ENCODE measurements at places on chromosomes 16 and 17.
A peak's percentile ranks its signal among the peaks of the same experiment; 100 is the strongest.

- no peak for DNase-seq
Observed at GRCh38 chr16:81544261-81544660, 99.7 kb downstream of the CMIP start.

DNA sequence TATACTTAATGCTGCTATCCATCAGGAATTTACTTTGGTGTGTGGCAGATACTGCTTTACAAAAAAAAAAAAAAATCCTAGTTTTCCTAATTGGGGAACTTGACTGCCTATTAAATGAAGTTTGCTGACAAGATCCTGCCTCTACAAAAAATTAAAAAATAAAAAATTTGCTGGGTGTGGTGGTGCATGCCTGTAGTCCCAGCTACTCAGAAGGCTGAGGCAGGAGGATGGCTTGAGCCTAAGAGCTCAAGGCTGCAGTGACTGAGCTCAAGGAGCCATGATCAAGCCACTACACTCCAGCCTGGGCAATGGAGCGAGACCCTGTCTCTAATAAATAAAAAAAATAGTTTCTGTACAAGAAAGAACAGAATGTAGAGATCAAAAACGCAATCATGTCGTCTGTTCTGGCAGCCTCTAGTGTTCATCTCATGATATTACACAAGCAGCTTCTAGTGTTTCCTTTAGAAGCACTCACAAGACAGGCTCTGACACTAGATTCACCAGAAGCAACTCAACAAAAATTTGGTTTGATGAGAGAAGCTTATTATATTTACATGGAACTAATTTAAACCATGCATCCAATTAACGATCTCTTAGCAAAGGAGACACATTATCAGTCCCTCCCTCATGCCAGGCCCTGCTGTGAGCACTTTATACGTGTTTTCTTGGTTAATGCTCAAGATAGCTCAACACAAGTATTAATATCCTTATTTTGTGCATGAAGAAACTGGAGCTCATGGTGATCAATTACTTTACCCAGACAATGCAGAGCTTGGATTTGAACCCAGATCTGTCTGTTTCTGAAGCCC lies 6.8 kb upstream of the KRTAP17-1 start:
- no peak for DNase-seq

- DNase-seq: peak; percentile 57
Observed at GRCh38 chr16:180101-180675, at the start of gene HBQ1. HBQ1 (plus strand) TSS chr16:180459; CDS start chr16:180487, 28 bp downstream.

DNA sequence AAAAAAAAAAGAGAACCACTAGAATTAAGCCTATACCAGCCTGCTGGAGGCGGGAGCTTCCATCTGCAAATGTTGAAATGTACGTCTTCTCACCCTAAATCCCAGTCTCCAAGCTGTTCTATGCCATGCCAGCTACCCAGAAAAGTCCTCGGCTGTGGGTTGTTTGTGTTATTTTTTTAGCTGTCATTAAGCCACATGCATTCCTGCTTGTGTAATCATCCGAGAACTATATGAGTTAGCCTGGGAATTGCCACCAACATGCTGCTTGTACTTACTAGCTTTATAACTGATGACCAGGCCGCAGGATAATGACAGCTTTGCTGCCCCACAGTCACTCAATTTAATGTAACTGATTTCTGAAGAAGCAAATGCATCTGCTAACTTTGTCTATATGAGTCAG lies 313.9 kb upstream of the SALL1 start:
- no peak for DNase-seq

DNA sequence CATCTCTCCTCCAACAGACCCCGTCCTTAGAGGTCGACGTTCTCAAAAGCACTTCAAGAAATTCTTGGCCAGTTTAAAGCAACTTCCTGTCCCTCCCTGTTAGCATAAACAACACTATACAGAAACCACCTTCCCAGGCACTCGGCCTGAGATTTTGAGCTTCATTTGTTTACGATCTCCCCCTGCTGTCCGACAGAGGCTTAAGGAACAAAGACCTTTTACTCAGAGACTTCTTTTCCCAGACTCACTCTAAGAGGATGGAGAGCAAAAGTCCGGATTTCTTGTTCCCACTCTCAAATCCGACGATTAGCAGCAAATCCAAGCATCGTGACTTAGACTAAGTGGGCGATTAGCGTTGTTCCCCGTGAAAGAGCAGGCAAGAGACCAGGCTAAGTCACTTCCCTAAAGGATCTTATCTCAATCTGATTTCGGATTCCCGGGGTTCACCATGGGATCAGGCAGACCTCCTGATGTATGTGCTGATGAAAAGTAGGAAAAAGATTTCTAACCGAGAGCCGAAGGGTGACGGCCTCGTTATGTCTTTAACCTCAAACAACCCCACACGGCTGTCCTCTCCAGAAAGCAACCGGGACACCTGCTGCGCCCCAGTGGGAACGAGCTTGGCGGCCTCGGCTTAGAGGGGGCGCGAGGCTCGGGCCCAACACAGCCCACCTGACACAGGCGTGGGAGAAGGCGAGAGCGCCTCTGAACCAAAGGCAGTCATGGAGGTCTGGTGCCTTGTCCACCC lies 598 bp downstream of the INPP5K start:
- peak; percentile 38 for DNase-seq

- DNase-seq: no peak
Observed at GRCh38 chr17:76270770-76271668, 5.9 kb downstream of the UBALD2 start.

DNA sequence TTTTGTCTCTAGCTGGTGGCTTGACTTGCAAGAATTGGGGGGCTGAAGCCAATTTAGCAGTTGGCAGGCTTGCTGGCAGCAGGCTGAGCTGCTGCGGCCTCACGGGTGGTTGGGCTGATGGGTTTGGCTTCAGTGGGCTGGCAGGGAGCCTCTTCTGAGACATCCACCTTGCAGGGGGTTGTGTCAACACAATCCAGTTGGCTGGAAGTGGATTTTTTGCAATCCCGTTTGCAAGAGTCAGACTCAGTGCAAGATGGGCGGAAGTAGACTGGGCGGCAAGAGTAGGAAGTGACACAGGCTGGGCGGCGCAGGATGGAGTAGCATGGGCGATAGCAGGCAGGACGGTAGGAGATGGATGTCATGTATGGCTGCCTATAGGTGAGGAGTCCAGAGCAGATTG lies 1.5 kb downstream of the KRTAP16-1 start:
- DNase-seq: no peak

- peak; percentile 93 for DNase-seq
Observed at GRCh38 chr17:58006560-58006923, 504 bp downstream of the SRSF1 start.

DNA sequence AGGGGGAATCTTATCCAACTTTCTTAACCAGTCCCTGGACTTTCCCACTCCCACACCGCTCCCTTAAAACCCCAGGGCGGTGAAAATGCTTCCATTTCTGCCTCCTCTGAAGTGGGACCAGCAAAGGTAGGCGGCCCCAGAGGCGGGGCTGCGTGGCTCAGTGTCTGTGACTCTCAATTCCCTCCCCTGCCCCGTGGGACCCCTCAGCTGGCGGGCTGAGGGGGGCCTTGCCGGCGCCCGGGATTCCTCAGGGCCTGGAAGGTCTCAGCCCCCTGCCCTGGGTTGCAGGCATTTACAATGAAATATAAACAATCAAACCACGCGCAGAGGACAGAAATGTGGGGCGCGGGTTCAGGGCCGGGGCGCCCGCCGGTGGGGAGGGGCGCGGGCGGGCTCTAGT lies 3.6 kb downstream of the SOST start:
- no peak for DNase-seq

DNA sequence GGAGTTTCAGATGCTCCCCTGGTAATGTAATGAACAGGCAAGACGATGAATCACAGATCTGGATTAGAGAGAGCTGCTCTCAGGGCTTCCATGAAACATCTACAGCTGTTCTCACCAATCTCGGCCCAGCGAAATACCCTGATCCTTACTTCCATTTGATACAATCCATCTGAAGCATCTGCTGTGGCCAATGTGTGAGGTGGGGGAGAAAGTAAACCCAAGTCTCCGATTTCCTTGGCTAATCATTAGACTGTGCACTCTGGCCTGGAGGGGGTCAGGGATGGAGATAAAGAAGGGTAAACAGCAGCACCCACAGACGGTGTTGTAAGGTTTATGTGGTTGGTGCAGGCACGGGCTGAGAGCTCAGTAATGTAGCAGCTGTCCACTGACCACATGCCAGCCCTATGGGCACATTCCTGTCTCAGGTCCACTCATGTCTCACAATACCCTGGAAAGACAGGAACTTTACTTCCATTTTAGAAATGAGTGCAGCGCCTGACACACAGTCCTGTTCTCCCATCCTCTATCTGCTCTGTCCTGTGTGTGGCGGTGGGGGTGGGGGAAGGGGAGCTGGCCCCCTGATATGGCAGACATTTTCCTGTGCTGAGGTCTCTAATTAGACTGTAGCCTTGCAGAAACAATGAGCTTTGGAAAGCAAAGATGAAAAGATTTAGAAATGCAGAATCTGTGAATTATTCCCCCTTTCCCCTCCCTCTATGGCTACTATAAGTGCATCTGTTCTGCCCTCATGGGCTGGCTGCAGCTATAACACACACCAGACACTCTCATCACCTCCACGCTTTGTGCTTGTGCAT lies 48.3 kb upstream of the ERN1 start:
- DNase-seq: no peak

- no peak for DNase-seq
Observed at GRCh38 chr16:63372815-63373214, 1336.6 kb upstream of the CDH8 start.

DNA sequence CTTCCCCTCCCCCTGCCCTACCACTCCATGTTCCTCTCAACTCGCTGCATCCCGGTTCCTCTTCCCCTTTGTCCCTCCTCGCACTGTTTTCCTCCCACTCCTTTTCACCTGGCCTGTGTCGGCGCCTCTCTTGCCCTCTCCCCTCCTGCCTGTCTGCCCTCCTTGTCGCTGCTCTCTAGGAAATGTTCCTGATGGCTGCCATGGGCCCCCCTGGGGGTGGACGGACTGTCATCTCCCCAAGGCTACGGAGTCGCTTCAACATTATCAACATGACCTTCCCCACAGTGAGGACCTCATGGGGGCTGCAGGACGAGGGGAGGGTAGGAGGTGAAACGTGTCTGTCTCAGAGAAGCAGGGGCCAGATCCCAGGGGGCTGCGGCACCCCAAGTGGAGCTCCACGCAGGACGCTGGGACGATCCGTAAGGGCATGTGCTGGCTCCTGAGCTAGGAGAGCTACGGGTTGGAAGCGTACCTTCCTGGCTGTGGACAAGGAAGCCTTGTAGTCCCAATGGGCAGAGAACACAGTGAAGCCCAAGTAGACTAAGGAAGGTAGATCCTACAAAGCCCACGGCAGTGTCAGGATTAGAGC lies 39.8 kb upstream of the KDM6B start:
- no peak for DNase-seq

- no peak for DNase-seq
Observed at GRCh38 chr16:13594823-13595222, 325.1 kb upstream of the ERCC4 start.

- DNase-seq: no peak
Observed at GRCh38 chr16:9425236-9425635, 333.8 kb downstream of the HAPSTR1 start.

DNA sequence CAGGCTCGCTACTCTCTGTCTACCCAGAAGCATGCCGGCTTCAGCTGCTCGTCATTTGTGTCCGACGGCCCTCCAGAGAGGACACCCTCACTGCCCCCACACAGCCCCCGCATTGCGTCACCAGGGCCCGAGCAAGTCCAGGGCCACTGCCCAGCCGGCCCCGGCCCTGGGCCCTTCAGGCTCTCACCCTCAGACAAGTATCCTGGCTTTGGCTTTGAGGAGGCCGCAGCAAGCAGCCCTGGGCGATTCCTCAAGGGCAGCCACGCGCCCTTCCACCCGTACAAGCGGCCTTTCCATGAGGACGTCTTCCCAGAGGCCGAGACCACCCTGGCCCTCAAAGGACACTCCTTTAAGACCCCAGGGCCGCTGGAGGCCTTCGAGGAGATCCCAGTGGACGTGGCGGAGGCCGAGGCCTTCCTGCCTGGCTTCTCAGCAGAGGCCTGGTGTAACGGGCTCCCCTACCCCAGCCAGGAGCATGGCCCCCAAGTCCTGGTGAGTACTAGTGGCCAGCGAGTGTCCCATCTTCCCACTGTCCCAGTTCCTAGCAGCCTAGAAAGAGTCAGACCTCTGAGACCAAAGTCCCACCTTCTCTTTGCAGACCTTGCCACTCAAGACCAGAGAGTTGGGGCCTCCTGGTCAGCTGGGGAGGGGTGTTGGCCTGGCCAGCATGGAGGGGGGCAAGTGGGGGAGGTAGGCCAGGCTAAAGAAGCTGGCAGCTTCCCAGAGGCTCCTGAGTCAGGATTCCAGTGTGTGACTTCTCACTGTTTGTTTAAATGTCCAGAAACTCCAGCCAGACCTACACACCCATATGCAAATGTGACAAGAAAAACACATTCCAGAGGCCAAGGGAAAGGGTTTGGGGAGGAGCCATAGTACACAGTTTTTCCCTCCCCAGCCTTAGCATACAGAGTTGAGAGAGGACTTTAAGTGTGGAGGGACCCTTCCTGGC lies 18.6 kb downstream of the FOXN1 start:
- DNase-seq: no peak

DNA sequence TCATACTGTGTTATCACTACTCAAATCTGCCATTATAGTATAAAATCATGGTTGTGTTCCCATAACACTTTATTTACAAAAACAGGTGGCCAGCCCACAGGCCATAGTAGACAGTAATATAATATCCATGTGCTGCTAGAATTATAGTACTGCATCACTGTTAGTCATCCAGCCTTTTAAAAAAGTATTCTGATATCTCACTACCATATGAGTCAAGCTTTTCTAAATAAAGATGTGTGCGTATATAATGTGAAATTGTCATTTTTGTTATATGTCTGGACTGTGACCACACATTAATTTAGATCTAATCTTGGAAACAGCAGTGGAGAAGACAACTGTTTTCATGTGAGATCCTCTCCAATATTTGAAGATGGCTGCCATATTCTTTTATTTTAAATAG lies 1049.1 kb upstream of the GOT2 start:
- no peak for DNase-seq

GRCh38 chr17:40724656-40725055 lies 21.1 kb upstream of the KRT24 start:
- DNase-seq: no peak

DNA sequence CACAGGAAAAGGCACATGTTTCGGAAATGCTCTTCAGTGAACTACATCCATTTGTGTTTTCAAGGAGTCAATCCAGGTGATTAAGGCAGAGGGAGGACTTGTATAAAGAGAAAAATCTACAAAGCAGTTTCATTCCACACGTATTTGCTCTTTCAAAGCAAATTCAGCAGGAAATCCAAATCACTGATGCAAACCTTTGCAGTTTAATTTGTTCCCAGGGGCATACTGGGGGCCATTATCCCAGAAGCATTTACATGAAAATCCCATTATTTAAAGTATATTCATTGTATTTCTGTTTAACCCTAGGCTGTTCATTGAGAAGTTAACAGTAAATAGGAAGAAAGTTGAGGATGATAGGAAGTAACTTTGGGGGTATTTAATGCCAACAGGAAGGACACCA lies 147.9 kb downstream of the PMP22 start:
- DNase-seq: no peak
